CD4-positive, alpha-beta T cell treated with Interleukin-2 at 100 ng/mL for 4 hours (primary cell): ENCODE measurements at places on chromosomes 6 and 20.

GRCh38 chr6:36241728-36242127 is 28.1 kb upstream of the PNPLA1 start:
- no peak for DNase-seq

DNA sequence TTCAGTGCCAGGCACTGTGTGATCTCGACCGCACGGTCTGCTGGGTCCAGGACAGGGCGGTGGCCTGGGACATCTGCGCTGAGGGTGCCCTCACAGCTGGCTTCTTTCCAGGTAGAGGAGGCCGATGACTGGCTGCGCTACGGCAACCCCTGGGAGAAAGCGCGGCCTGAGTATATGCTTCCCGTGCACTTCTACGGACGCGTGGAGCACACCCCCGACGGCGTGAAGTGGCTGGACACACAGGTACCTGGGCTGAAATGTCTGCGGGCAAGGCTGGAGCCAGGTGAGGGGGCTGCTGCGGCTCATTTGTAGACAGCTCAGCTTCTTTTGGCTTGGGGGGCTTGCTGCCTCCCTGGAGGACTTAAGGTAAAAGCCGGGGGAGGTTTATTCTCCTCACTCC is 26.6 kb downstream of the PYGB start:
- no peak for DNase-seq

DNA sequence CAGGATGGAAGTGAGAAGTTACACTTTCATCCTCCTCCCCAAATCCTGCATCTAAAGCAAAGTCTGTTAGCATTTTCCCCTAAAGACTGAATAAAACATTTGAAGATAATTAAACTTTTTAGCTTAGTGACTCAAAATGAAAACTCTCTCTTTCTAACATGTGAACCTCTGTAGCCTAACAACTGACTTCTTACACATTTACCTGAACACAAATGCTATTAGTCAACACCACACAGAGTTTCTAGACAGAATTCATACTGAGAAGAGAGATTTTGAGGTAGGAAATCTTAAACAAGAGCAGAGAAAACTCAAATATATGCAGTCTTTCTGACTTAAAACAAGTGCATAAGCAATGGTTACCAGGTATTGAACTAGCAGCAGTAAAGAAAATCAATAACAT is 149.9 kb upstream of the SMLR1 start:
- no peak for DNase-seq

DNA sequence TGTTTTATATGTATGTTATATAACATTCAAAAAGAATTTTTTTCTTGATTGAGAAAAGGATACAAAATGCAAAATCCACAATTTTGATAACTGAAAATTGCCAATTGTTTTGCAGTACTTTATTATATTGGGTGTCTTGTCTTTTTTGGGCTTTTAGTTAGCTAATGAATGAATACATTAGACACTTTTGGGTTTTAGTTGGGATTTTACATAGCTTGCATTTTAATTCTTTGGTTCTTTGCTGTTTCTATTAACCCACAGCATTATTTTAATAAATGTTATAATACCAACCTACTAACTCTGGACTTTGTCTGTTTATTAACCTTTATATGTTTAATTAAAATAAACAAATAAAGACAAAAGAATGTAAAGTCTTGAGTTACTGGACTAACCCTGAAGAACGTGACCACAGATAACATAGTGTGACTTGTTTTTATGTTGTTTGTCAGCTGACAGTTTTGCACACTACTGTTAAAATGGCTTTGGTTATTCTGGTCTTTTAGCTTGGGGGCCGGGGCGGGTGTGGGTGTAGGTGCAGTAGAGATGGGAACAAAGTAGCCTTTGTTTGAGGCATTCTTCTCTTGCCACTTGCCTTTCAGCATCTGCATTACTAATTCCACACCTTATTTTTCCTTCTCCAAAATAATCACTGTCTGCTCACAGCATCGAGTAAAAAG is 159.1 kb downstream of the QKI start:
- no peak for DNase-seq

- DNase-seq = peak; percentile 57
Measured at GRCh38 chr20:1965520-1966351, 28.1 kb downstream of the PDYN start.

- DNase-seq = no peak
Measured at GRCh38 chr20:1944345-1945091, 49.3 kb downstream of the SIRPA start.

DNA sequence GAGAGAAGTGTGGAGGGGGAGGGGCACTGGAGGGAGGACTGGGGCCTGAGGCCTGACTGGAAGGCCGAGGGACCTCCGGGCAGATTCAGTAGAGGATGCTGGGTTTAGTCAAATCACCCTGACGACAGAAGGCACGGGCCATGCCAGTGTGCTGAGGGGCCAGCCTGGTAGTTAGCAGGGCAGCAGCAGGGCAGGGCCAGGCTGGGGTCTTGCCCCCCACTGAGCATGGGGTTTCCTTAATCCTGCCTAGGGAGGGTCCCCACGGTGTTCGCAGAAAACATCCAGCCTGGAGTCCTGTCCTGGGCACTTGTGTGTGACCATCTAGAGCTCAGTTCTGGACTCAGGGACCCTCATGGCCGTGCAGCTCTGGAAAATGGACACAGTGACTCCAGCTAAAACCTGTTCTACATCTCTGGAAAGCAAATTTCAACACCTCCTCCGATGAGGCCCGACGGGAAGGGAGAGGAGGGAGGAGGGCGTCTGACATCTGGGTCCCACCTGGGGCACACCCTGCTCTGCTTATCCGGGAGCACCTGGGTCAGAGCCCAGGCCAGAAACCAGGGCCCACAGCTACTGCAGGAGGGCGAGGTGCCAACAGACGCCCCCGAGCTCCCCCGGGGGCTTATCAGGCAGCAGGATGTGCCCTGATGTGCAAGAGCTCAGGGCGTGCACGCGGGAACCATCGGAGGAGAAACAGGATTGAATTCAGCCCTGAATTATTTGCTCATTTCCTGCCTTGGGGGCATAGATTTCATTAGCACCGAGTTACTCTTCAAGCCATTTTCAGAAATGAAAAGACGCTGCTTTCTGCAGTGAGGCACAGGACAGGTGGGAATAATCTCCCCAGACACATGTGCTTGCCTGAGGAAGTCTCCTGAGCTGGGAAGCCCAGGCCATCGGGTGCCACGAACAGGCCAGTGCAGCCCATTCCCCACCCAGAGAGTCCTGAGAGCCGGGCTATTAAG is 78.0 kb upstream of the MPC1 start:
- DNase-seq = no peak

- DNase-seq = no peak
Measured at GRCh38 chr6:70847106-70848084, 109.5 kb downstream of the B3GAT2 start.

DNA sequence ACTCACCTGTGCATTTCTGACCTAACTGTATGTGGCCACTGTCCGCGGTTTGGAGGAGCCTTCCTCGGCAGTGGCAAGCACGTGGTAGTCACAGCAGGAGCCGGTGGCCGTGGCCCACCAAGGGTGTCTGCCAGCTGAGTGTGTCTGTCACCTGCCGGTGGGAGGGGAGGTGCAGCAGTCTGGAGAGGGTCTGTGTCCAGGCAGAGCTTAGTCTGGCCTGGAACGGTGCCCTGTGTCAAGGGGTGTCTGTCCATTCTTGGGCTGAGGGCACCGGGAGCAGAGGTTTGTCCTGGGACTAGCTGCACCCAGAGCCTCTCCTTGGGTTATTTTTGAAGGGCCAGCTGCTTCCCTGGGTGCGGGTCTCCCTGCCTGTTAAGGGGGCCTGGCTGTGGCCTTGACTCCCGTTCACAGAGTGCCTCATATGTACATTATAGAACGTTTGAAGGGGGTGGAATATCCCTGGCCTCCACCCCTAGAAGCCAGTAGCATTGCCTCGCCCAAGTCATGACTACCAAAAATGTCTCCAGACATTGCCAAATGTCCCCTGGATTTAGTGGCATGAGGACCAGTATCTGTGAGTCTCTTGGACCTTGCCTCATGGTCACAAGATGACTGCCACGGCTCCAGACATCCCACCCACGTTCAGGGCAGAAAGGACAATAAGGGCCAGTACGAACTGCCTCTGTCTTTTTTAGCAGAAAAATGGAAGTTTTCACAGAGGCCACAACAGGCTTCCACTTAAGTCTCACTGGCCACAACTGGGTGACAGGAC is 5.2 kb downstream of the RBM38 start:
- DNase-seq = no peak

- DNase-seq = no peak
Measured at GRCh38 chr6:72500669-72501068, 121.2 kb upstream of the KCNQ5 start.
